HepG2 (cell line): ENCODE measurements at places on chromosomes 4 and X. TPM values are rescaled to one million over a fixed set of nuclear protein-coding genes. Genes with fewer than 3 reads are reported as not detected.

- no peak for DNase-seq
Observed at GRCh38 chr4:42359711-42360110, 37.6 kb upstream of the SHISA3 start.

DNA sequence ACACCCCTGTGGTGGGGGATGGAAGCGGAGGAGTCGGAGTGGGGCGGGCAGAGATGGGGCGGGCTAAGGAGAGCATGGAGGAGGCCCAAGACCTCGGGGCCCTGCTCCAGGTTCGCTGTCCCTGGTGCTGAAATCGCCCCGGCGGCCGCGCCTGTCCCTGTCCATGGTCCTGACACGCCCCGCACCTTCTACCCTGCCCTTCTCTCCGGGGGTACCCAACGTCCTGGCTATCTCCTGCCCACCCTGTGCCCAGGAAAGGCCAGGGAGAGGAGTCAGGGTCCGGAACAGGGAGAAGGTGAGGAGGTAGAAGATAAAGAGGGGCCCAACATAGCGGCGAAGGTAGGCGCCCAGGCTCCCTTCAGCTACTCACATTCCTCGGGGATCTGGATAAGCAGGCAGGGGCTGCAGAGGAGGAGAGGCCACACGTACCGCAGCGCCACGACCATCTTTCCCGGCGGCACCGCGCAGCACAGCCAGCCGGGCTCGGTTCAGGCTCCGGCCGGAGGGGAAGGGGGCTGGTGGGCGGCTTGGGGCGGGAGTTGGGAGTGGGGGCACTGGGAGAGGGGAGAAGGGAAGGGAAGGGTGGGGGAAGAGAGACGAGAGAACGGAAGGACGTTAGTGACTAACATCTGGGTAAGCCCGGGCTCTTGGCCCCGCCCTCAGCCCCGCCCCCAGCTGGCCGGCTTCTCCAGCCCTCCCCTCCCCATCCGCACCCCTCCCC is 10.4 kb downstream of the L1CAM start:
- DNase-seq: no peak

- DNase-seq: no peak
Observed at GRCh38 chr4:73822812-73823504, 13.5 kb upstream of the CXCL6 start.

Gene EDA2R
- total RNA-seq: 9.3 and 10.0 TPM in 2 replicates
